ENCODE measurements at places on chromosomes 5 and 9.

DNA sequence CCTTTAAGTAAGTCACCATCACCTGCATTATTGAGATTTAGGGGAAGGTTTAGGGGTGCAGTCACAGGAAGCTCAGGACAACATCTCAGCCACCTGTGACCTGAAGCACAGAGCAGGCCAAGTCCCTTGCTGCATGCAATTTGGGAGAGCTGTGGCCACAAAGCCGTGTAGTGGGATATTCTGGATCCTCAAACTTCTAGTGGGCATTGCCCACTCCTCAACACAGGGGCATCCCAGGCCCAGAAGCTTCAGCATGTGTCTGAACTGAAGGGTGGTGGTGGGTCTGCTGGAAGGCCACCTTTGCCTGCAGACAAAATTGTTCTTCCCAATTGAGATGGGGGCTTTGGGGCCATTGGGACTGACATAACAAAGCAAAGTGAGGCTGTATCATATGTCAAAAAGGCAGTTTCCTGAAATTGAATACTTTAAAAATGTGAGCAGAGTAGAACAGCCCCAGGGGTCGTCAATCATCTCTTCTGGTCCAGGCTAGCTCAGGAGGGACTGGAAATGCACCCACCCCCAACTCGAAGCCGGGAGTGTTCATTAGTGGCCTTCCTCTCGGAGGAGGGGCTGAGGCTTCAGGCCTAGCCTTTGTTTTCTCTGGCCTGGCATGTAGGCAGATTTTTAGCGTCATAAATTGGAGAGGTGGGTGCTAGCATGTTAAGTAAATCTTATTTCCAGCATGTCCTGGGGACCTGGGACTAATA lies 2.8 kb upstream of the GADD45G start:
- no peak for DNase-seq

DNA sequence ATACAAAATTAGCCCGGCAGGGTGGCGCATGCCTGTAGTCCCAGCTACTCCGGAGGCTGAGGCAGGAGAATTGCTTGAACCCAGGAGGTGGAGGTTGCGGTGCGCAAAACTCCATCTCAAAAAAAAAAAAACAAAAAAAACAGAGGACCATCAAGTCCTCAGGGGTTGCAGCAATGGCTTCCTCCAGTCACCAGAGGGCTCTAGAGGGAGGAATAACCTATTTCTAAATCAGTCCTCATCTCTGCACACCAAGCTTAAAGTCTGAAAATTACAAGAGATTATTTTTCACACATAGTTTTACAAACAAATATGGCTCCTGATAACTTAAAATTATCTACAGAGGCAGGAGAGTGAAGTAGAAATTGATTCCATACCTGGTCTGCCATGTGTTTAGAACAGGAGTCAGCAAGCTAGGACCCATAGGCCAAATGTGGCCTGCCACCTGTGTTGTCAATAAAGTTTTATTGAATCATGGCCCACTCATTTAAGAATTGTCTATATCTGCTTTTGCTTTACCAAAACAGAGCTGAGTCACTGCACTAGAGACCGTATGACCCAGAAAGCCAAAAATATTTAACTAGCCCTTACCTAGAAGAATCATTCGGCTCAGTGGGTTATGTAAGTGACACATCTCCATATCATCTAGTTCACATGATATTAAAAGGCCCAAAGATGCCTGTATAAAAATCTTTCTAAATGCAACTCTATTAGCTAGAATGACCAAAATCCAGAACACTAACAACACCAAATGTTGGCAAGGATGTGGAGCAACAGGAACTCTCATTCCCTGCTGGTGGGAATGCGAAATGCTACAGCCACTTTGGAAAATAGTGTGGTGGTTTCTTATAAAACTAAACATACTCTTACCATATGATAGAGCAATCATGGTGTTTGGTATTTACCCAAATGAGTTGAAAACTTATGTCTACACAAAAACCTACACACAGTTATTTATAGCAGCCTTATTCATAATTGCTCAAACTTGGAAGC lies 207.7 kb downstream of the FRMD3 start:
- no peak for DNase-seq

DNA sequence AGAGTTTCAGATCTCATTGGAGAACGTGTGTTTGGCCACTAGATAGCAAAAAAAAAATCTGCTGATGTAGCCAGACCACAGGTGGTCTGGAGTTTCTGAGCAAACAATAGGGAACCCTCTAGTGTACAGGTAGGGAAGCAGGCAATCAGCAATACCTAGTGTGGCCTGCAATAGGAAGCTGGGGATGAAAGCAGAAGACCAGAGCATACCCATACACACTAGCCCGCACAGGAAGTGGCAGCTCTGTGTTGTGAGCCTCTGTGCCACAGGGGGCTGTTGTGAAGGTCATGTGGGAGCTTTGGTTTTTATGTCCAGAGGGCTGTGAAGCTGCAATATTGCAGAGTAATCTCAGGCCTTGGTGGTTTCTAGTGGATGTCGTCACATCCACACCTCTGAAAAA lies 81.2 kb downstream of the MTAP start:
- DNase-seq, result no peak

DNA sequence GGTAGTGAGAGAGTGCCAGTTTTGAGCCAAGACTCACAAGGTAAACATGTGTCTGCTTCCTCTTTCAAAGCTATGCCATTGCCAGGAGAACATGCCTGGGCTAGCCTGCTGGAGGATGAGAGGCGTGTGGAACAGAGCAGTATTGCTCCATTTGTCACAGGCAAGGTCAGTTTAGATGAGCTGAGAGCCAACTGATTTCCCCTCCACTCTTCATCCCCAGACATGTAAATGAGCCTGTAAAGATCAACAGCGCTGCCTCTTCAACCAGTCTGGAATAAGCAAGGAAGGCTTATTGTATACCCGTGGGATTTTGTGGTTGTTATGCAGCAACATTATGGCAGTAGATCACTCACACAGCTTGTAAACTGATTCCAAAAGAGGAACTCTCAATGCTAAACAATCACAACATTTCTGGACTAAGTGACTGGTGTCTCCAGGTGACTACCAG lies 8.2 kb upstream of the GDNF start:
- no peak for DNase-seq

GRCh38 chr5:81719743-81720345 lies 31.1 kb downstream of the SSBP2 start:
- no peak for DNase-seq

Measured in nucleus accumbens (tissue), 56 donors.